ENCODE measurements at places on chromosomes 7 and 10. TPM values are rescaled to one million over a fixed set of nuclear protein-coding genes. Genes with fewer than 3 reads are reported as not detected.

The GATA3 gene
- polyA plus RNA-seq, result not detected

The PTEN gene
- 26.8 TPM for polyA plus RNA-seq

The ZNF365 gene
- 0.87 TPM for polyA plus RNA-seq

The CTNNA3 gene
- polyA plus RNA-seq, result 0.38 TPM

The CALD1 gene
- 1,235 TPM for polyA plus RNA-seq

The SLC16A12 gene
- 6.7 TPM for polyA plus RNA-seq

The CCZ1 gene
- 55.8 TPM for polyA plus RNA-seq

The SCART1 gene
- polyA plus RNA-seq, result not detected

The ACBD7 gene
- not detected for polyA plus RNA-seq

The HSPA14 gene
- polyA plus RNA-seq, result 7.3 TPM

The CYP2C8 gene
- 1.1 TPM for polyA plus RNA-seq

The SLC16A9 gene
- polyA plus RNA-seq, result 0.25 TPM

The SPDYE2 gene
- not detected for polyA plus RNA-seq

The HPSE2 gene
- 1.2 TPM for polyA plus RNA-seq

DNA sequence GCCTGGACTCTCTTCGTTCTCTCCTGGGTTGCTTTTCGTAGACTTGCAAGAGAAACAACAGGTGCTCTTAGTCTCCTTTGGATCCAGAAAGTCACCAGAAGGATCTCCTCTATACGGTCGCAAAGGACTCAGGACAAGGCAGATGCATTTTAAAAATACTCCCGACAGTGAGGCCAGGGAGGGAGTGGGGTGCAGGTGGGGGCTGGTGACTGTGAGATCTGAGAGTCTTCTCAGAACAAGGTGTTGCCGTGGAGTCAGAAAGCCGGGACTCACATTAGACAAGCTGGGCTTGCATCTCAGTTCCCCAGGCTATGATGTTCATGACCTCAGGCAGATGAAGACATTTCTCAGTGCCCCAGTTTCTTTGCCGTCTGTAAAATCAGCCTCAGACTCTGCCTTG, 507.2 kb downstream of the TCERG1L start:
- DNase-seq, result no peak

DNA sequence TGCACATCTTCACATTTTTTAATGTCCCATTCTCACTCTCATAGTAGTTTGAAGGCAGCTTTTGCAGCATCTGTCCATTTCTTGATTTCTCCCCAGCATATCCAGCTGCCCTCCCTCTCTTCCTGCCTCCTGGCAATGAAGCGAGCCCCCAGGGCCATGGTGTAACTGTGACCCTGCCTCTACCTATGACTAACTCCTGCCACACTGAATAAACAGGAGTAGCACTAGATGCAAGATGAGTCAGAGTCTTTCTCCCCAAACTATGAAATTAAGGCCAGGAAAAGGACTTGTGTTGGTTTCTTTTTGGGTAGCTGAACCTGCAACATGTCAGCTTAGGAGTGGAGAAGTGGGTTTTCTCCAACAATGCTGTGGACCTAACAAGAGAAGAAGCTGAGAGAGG, 329.0 kb downstream of the RNLS start:
- DNase-seq, result peak; percentile 52

DNA sequence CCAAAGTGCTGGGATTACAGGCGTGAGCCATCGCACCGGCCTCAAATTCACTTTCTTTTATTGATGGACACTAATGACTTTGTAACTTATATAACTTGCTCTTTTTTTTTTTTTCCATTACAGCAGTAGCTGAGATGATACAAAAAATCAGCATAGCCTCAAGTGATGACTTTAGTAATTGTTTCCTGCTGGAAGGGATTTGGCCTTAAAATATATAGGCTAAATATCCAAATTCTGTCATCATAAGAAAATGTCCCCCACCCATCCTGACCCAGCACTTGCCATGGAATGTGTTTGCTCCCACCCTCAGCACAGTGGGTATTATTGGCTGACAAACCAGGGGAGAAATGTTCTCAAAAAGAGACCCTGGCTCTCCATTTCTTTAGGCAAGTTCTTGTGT, 1264.1 kb upstream of the AUTS2 start:
- DNase-seq, result no peak

GRCh38 chr10:13402021-13402420, 53.9 kb upstream of the SEPHS1 start:
- DNase-seq, result no peak

GRCh38 chr7:105825371-105825770, 51.0 kb downstream of the ATXN7L1 start:
- no peak for DNase-seq

GRCh38 chr7:1586827-1587705, 17.2 kb upstream of the PSMG3 start:
- DNase-seq, result no peak

DNA sequence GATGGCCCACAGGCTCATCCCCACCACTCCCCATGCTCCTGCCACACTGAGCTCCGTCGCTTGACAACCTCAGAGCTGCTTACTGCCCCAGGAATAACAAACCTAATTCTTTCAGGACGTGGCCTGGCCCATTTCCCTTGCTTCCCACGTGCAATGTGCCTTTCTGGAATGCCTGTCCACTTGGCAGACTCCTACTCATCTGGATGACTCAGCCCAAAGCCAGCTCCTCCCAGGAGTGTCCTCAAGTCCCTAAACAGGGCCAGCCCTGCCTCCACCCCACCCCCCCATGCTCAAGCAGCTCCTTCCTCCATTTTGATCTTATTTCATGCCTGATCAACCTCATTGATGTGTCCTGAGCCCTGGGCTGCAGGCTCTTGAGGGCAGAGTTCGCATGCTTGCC, 164.9 kb upstream of the RNF32 start:
- no peak for DNase-seq

DNA sequence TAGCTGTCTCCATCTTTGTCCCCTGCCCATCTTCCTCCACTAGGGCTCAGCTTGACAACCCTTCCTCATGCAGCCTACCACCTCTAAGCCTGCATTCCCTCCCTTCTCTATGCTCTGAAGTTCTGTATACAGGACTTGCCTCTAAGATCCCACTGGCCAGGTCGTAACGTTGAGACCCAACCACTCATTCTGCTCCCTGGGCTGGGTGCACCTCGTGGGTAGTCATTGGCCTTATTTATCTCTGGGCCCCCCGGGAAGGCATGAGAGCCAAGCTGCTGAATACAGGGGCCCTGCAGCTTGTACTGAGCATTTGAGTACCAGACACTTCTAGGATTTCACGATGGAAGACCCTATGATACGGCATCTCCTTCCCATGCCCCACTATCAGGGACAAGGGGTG, 31.2 kb downstream of the MYL10 start:
- DNase-seq, result no peak

DNA sequence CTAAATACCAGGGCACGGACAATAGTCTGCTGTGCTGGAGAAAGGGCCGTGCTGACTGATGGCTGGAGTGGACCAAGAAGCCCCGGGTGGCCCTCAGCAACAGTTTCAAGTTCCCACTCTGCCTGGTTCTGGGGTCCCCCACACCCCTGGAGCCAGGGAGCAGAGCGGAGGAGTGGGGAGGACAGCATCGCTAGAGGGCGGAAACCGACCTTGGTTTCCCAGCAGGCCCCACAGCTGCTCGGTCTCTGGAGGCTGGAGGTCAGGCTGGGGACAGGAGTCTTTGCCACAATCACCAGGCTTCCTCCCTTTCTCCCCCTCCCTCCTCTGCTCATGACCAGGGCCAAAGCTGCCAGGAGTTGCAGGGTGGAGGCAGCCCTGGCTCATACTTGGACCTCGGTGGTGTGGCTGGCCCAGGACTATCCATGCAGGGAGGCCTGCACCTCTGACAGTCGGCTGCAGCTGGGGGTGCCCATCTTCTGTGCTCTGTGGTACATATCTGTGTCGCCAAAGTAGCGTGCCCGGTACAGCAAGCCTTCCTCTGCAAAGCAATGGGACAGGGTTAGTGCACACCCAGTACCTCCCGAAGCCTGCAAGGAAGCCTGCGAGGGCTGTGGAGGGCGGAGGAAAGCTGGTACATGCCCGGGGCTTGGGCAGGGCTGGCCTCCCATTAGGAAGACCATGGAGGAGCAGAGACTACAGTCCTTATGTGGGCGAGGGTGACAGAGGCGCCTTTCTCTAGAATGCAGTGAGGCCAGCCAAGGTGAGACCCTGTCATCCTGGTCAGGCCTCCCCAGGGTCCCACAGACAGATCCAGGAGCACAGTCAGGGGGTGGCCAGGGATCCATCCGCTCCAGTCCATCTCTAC, 19.1 kb downstream of the DNAJB12 start:
- DNase-seq, result peak; percentile 76

DNA sequence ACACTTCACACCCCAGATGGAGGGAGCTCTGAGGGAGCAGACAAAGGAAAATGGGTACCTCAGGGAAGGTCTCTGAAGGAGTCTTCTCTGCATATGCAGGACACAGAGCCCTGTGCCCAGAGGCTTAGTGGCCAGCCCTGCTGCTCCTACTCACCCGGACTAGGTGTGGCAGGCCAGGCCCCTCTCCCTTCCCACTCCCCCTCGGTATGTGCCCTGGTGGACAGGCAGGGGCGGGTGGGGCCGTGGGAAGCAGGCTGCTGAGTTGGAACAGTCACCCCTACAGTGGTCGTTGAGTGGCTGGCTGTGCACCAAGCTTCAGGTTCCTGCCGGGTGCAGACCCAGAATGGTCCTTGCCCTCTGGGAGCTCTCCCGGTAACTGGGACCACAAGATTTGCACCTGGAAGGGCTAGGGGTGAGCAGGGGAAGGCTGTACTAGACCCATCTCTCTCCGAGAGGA, 68.6 kb downstream of the ZMIZ1 start:
- DNase-seq, result no peak

DNA sequence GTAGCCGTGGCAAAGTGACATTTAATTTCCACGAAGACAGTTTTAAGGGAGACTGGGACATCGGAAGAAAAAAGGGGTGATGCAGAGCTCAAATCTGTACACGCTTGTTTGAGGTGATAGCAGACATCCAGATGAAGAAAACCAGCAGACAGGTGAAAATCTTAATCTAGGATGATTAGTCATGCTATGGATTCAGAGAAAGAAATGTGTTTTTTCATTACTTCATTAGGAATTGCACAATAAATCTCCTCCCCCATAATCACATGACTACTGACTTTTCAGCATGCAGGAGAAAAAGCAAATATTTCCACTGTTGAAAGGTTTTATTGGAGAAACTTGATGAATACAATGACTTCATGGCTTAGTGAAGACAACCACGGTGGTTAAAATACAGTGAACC, 2.5 kb downstream of the NUDT5 start:
- DNase-seq, result no peak

GRCh38 chr7:28272461-28272877, 91.9 kb upstream of the JAZF1 start:
- no peak for DNase-seq

GRCh38 chr7:24980534-24981170, 674 bp upstream of the OSBPL3 start:
- no peak for DNase-seq

- DNase-seq, result no peak
Measured at GRCh38 chr7:138513344-138513871, 53.3 kb downstream of the TRIM24 start.

DNA sequence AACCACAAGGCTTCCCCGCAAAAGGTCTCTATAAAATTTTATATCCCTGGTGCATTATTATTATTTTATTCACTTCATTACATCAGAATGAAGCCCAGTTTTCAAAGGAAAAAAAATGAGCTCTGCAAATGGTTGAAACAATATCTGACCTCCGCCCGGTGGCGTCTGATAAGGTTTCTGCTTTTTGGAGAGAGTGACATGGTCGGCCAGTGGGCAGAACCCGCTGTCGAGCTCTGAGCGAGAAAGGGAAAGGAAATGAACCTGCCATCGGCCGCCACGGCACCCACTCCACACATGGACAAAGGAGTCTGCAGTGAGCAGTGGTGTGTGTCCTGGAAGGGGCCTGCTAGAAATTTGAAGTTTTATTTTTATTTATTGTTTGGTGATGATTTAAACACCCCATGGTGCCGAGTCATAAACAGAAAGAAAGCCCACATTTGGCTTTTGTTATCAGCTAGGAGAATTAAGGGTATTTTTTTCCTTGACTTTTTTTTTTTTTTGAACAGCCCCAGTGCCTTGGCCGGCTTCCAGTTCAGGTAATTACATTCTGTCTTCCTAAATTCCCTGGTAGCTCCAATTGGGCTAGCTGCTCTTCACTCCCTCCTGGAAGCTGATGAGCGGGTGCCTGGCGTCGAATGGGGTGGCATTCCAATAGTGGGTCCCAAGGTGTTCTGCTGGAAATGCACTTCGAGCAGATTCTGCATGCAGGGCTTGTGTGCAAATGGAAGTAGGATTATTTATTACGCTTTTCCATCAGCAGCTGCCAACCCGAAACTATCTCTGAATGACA, 149.4 kb upstream of the MKI67 start:
- DNase-seq, result no peak

GRCh38 chr10:80196270-80196949, 8.9 kb downstream of the ANXA11 start:
- DNase-seq, result no peak

- no peak for DNase-seq
Measured at GRCh38 chr7:158327571-158328180, 259.9 kb downstream of the PTPRN2 start.

DNA sequence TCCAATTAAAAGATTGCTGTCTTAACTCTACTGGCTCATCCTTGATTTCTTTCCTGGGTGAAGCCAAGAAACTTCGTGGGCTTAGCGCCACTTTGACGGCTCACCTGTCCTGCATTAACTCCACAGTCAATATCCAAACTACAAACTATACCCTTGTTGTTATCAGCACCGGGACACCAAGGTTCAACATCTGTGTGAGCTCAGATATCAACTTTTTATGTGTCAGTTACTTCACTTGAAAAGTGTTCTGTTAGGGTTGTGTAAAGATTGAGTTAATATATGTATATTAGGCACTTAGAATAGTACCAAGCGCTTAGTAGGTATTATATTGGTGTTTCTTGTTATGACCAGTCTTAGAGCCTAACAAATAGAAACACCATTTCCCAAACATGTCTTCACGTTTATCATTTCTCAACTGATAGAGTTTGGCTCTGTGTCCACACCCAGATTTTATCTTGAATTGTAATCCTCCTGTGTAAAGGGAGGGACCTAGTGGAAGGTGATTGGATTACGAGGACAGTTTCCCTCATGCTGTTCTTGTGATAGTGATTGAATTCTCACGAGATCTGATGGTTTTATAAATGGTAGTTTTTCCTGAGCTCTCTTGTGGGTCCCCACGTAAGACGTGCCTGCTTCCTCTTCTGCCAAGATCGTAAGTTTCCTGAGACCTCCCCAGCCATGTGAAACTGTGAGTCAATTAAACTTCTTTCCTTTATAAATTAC, 19.0 kb upstream of the ST8SIA6 start:
- DNase-seq, result no peak

GRCh38 chr7:102008535-102009262, 191.3 kb downstream of the CUX1 start:
- DNase-seq, result no peak

- no peak for DNase-seq
Measured at GRCh38 chr10:95242581-95243317, 48.1 kb downstream of the PDLIM1 start.

- no peak for DNase-seq
Measured at GRCh38 chr10:79178614-79179163, 109.9 kb downstream of the ZMIZ1 start.

DNA sequence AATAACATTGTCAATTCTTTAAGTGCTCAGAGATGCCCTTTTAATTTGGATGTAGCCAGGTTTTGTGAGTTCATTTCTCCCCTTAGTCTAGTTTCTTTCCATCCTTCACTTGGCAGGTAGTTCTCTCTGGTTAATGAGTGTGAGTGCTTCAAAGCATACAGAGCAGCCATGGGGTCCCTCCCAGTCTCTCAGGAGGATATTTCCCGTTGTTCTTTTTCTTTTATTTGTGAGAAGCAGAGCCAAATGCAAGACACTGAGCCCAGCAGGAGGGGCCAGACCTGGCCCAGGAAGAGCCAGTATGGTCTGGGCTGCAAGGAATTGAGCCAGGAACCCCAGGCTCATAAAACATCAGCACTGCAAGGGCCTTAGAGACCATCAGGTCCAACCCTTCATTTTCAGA, 52.4 kb downstream of the PLCE1 start:
- DNase-seq, result no peak

Data from aorta (tissue), 5 donors.